Neural progenitor cell (in vitro differentiated cells): ENCODE measurements at places on chromosomes 16 and 17. TPM values are rescaled to one million over a fixed set of nuclear protein-coding genes. Genes with fewer than 3 reads are reported as not detected.

GINS2 gene
- 47.9 and 51.9 TPM in 2 replicates for total RNA-seq

CES2 gene
- total RNA-seq, result 11.1 and 20.9 TPM in 2 replicates

FBXO39 gene
- total RNA-seq, result not detected in 2 replicates

GRAPL gene
- total RNA-seq, result not detected in 2 replicates

ASGR2 gene
- total RNA-seq, result not detected in 2 replicates

PRR15L gene
- total RNA-seq, result not detected in 2 replicates

TRAF7 gene
- 24.1 and 63.6 TPM in 2 replicates for total RNA-seq

MED1 gene
- 30.0 and 35.6 TPM in 2 replicates for total RNA-seq

TEX19 gene
- 0.19 TPM in 1 of 2 replicates, not detected in the other for total RNA-seq

B9D1 gene
- 15.1 and 43.0 TPM in 2 replicates for total RNA-seq

FBXW10B gene
- not detected in 2 replicates for total RNA-seq

SERPINF2 gene
- 0.59 TPM in 1 of 2 replicates, not detected in the other for total RNA-seq
